GM13977 (cell line): ENCODE measurements at places on chromosomes 4 and X.

- DNase-seq = peak; percentile 40
Measured at GRCh38 chr4:1409491-1410425, 3.5 kb upstream of the NKX1-1 start.

- no peak for DNase-seq
Measured at GRCh38 chr4:70747874-70748273, 26.1 kb downstream of the RUFY3 start.

DNA sequence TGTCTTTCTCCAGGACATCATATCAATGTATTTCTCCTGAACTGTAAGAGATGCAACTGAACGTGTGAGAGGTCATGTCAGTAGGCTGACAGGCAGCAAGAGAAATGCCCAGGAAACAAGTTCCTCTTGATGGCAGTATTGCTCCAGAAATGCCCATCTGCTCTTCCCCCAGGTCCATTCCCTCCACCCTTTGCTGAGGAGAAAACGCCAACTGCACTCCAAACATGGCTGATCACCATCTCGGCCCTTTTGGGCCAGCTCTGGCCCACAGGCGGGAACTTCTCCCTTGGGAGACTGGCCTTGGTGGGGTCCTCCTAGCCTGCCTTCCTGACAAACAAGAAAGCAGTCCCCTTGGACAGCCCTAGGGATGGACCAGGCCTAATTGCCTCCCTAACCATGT lies 276.5 kb upstream of the AGTR2 start:
- DNase-seq = peak; percentile 59

DNA sequence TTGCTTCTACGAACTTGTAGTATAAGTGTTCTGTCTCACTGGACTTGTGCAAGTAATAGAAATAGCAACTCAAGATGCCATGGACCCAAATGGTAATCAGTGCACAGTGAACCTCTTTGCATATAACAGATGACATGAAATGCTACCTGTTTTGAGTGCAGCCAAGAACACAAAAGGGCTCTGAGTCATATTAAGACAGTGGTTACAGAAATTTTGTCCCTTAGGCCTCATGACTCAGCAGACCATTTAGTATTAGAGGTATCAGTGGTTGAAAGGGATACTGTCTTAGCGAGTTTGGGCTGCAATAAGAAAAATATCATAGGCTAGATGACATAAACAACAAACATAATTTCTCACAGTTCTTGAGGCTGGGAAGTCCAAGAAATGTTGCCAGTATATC lies 502.9 kb upstream of the PCDH10 start:
- DNase-seq = peak; percentile 43

DNA sequence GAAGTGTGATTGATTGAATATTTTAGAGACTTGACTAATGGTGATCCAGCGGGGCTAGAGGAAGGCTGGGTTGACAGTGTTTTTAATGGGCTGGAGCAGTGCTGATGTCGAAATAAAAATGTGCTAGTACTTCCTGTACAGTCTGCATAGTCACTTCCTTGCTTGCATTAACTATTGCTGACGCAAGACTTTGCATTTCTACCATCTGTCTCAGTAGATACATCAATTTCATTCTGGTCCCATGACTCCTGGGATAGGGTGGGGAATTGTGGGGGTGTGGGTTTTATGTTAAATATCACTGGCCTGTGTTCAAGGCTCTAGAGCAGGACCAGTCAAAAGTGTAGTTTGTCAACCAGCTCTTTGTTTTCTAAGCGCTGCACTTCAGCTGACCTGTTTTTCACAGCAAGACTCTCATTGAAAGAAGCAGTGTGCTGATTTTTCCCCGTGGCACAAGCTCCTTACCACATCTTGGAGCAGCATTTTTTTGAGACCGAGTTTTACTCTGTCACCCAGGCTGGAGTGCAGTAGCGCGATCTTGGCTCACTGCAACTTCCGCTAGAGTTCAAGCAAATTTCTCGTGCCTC lies 35.2 kb upstream of the PHEX start:
- DNase-seq = no peak

- no peak for DNase-seq
Measured at GRCh38 chrX:37367946-37368345, 18.8 kb downstream of the PRRG1 start.

DNA sequence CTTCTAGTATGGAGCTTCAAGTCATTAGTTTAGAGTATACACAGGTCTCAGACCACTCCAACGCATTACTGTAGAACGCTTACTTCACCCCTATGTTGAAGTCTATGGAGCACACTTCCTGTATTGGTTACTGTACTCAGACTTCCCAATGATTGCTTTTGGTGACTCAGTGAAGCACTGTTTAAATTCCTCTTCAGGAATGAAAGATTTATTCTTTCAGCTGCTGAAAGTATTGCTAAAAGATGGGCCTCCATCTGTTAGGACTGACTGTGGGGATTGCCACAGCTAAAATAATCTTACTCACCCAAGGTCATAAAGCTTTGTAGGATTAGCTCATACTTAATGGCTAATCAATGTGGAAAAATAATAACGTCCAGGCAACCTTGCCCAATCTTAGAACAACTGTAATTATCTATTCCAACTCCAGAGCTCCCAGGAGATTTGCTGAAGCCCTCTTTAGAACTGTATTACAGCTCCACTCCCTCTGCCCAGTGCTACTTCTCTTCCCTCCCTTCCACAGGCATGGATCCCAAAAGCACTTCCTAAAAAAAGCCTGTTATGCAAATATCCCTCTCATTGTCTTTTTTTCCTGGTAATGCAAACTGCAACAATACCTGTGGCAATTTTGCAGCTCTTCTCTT lies 281.9 kb upstream of the HS3ST1 start:
- DNase-seq = no peak

GRCh38 chrX:74923942-74924448 lies 1.3 kb downstream of the NEXMIF start:
- peak; percentile 51 for DNase-seq

DNA sequence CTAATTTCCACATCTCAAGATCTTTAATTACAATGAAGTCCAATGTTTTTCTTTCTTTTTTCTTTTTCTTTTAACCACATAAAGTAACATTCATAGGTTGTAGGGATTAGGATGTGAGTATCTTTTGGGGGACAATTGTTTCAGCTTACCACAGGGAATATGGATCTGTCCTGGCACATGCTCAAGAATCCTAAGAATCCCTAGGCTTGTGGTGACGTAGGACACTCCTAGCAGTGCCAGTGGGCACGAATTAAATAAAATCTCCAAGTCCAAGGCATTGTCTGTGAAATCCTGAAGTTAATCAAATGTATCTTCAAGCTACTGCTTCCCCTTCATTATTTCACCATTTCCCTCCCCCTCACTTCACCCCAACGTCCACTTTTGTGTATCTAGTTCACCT lies 2.6 kb upstream of the LAS1L start:
- DNase-seq = no peak

DNA sequence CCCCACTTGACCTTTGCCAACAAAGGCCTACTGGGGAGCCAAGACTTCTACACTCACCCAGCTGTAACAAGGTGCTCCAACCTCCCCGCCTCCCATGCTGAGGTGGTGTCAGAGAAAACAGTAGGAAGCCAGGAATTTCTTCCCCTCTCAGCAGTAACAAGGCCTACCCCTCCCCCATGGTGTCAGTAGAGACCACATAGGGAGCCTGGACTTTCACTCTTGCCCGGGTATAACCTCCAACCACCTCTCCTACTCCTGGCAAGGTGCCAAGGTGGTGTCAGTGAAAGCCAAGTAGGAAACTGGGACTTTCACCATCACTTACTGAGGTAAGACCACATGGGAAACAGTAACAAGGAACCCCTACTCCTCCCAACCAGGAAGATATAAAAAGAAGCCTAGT lies 93.1 kb downstream of the SLC16A2 start:
- no peak for DNase-seq

DNA sequence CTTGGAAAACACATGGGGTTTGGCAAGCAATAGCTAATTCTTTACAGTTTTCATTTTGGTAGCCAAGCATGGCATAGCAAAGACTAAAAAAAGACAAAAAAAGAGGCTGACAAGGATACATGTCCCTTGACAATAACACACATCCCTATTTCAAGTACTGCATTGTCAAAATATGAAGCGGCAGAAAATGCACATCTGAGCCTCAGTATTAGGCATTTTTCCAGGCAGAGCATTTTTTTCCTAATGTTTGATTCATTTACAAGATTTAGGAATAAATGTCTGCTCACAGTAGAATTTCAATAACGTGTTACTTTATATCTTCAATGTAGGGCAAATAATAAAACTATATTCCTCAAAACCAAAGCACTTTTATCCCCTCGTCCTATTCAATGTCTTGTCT lies 216.3 kb upstream of the PCDH18 start:
- DNase-seq = no peak

DNA sequence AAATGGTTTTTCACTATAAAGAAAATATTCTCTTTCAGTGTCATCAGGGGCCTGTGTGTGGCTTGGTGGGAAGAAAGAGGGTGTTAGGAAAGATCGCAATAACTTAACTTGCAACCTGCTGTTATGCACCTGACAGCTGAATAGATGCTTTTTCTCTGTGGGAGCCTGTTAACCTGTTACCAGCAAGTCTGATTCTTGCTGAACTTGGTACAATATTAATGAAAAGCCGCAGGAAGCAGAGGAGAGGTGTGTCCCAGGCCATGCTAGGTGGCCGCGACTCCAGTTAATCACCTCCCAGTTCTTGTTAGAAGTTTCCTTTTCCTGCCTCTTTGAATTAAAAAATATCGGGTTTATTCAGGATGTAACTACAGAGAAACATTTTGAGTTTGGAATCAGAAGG lies 494.8 kb upstream of the AGA start:
- DNase-seq = no peak

- peak; percentile 39 for DNase-seq
Measured at GRCh38 chrX:41561045-41561444, 113.9 kb downstream of the NYX start.
